ENCODE measurements at places on chromosomes 12 and 14. TPM values are rescaled to one million over a fixed set of nuclear protein-coding genes. Genes with fewer than 3 reads are reported as not detected.

GRCh38 chr12:1020389-1020788, 29.4 kb downstream of the ERC1 start:
- DNase-seq: no peak

DNA sequence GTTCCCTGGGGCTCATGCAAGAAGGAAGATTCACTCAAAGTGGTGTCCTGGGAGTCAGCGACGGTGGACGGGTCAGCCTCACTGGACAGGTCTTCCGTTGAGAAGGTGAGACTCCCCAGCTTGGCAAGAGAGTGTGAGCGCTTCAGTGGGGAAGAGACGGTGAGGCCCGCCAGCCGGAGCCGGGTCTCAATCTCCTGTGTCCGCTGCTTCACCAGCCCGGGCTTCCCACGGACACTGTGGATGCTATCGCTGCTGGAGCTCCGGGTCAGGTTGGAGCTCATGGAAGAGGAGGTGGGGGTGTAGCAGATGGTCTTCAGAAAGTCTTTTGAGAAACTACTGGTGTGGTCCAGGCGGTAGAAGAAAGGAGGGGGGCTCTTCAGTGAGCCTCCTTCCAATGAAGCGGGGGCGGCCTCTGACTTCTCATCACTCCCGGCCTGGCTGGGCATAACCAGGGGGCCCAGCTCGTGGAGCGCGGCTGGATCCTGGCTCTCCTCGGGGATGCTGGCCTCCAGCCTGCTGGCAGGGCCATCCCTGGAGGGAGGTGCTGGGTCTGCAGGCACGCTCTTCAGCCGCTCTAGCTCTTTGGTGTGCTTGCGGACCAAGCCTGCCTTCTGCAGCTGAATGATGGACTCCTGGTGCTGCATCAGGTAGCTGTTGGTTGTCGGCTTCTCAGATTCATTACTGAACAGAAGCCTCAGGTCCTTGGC, 56.9 kb upstream of the CORO1C start:
- no peak for DNase-seq

GRCh38 chr12:71124835-71125460, 32.9 kb downstream of the TSPAN8 start:
- no peak for DNase-seq

GRCh38 chr12:48750215-48750614, 33.7 kb upstream of the CCNT1 start:
- no peak for DNase-seq

GRCh38 chr12:60209933-60210332, 614.1 kb downstream of the SLC16A7 start:
- DNase-seq: no peak

- DNase-seq: no peak
These were observed 112.3 kb downstream of the TTC6 start for GRCh38 chr14:37707716-37708115.

DNA sequence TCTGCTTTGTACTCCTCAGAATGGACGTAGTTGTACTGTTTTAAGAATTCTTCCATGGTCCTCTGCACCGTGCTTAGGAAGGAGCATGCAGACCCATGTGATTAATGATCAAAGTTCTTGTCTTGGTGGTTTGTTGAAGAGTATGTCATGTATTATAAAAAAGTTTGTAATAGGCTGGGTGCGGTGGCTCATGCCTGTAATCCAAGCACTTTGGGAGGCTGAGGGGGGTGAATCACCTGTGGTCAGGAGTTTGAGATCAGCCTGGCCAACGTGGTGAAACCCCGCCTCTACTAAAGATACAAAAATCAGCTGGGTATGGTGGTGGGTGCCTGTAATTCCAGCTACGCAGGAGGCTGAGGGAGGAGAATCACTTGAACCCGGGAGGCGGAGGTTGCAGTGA, 61.8 kb upstream of the RTL1 start:
- no peak for DNase-seq

GRCh38 chr12:44507461-44507860, 368.7 kb downstream of the NELL2 start:
- DNase-seq: no peak

DNA sequence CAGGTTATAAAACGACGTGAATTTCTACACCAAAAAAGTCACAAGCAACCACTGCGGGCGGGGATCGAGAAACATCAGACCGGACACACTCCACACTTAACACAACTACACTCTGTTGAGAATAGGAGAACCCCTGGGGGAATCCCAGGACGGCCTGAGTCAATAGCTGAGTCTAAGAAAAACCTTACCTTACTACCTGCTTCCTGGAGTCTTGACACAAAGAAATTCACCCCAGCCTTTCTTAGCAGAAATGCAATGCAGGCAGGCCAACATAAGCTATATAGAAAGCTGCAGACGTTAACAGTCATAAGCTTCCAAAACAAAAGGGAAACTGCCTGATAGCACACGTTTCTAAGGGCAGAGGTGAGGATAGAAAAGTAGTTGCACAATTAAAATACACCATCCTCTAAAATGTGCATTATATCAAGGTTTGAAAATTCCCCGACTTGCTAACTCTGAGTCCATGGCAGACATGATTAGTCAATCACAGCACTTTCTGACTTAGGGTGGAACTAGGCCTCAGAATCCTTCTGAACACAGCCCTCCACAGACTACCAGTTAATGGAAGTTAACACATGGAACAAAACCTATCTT, 68.0 kb downstream of the CCDC88C start:
- DNase-seq: no peak

DNA sequence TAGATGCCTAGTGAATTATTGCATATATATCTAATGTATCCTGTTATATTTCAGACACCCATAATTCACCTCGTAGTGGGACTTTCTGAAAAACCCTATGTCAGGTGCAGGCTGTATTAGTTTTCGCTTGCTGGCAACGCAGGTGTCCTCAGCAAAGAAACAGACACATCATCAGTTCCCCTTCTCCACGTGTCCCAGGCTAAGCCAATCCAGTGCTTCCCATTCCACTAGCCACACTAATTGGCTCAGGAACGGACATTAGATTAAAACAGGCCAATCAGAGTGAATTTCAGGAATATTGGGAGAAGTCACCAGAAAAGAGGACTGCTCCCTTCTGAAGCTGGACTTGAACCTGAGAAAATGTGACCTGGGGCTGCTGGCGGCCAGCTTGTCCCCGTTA, 151.3 kb downstream of the PTPN11 start:
- no peak for DNase-seq

DNA sequence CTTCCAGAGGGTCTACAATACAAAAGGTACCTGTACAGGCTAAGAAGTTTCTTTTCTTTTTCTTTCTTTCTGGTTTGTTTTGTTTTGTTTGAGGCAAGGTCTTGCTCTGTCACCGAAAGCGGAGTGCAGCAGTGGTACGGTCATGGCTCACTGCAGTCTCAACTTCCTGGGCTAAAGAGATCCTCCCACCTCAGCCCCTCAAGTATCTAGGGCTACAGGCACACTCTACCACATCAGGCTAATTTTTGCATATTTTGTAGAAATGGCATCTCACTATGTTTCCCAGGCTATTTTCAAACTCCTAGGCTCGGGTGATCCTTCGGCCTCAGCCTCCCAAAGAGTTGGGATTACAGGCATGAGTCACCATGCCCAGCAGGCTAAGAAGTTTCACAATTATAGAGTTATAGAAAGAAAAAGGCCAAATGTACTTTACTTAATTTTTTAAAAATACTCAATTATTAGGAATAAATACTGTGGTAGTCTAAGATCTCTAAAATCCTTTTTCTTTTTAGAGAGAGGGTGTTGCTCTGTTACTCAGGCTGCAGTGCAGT, 3.0 kb upstream of the PIGH start:
- DNase-seq: no peak

GRCh38 chr14:32702562-32702961, 236.1 kb upstream of the NPAS3 start:
- no peak for DNase-seq

DNA sequence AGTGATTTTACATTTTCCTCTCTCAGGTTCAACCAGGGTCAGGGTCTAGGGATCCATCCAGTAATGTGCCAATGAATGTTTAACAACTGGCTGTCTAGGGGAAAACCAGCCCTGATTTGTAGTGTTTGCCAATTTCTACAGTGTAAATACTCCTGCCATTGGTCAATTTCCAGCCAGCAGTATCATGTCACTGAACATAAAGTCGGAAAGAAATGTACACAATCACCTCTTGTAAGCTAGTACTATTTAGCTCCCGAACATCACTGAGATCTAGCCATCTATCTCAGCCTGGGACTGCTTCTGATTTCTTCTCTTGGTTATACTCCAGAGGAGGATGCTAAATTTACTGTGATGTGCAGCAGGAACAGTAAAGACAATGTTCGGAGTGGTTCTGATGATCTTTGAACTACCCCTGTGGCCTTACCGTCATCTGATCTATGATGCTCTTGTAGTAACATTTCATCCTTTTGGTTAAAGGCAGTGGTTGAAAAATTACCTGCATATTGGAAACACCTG, 36.7 kb upstream of the EGLN3 start:
- DNase-seq: no peak

DNA sequence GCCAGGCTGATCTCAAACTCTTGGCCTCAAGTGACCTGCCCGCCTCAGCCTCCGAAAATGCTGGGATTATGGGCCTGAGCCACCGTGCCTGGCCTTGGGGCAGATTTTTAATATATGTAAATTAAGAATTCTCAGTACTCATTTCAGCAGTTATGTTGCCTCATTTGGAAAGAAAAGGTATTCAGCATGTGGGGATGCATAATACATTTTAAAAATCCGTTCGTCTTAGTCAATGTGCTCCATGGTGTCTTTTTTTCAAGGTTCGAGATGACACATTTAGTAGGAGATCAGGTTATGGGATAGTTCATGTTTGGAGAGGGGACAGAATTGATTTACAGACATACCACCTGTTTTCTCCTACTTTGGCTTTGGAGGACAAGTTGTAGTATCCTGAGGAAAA, 10.2 kb downstream of the SYNE2 start:
- no peak for DNase-seq

- DNase-seq: no peak
These were observed 23.0 kb downstream of the KCNJ8 start for GRCh38 chr12:21751517-21751916.

DNA sequence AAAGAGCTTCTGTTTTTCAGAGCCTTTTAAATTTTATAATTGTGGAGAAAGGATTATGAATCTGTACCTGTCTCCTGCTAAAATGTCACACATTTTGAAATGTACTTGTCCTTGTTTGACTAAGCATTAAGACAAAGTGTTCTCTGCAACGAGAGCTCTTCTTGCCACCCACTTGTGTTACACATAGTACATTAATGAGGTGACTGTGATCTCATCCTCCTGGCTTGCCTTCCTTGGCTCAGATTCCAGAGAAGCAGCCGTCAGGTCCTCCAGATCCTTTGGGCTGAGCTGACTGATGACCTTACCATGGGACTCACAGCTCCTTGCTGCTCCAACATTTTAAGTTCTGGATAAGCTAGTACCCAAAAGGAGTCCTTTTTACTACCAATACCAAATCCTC, 81.4 kb downstream of the BBS10 start:
- DNase-seq: no peak

- DNase-seq: no peak
These were observed 157.4 kb upstream of the ARID2 start for GRCh38 chr12:45572114-45572513.

GRCh38 chr14:104680806-104681688, 8.4 kb upstream of the INF2 start:
- no peak for DNase-seq

- DNase-seq: no peak
These were observed 60.5 kb downstream of the KCNMB4 start for GRCh38 chr12:70426620-70427019.

DNA sequence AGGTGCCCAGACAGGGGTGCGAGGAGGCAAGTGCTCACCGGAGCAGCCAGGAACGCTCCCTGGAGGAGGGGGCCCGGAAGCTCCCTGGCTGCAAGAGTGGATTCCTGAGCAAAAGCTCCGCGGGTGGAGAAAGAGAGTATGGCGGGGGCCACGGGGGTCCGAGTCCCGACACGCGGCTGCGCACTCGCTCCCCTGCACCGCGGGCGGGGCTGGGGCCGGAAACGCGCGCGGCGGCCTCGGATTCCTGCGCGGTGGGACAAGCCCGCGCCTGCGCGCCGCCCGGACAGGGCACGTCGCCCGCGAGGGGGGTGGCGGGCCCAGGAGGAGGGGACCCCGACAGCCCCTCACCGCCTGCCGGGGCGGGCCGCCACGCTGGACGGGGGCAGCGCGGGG, 27.8 kb upstream of the GPR132 start:
- DNase-seq: peak; percentile 84

DNA sequence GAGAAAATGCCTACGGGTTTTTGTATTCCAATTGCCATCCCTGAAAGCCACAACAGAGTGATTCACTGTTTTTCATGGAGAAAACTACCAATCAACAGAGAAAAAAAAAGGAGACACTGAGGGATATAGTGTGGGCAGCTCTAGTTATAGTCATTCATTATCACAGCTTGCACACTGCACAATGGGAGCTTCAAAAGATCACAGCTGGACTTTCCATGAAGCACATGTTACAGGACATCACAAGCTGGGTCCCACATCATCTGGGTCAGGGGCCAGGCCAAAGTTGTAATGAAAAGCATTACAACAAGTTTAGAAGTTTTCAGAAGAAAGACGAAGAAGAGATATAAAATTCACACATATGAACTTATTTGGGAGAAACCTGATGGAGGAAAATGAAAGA, 41.5 kb downstream of the RERG start:
- no peak for DNase-seq

- peak; percentile 43 for DNase-seq
These were observed 28.4 kb downstream of the DGLUCY start for GRCh38 chr14:91142214-91142668.

DNA sequence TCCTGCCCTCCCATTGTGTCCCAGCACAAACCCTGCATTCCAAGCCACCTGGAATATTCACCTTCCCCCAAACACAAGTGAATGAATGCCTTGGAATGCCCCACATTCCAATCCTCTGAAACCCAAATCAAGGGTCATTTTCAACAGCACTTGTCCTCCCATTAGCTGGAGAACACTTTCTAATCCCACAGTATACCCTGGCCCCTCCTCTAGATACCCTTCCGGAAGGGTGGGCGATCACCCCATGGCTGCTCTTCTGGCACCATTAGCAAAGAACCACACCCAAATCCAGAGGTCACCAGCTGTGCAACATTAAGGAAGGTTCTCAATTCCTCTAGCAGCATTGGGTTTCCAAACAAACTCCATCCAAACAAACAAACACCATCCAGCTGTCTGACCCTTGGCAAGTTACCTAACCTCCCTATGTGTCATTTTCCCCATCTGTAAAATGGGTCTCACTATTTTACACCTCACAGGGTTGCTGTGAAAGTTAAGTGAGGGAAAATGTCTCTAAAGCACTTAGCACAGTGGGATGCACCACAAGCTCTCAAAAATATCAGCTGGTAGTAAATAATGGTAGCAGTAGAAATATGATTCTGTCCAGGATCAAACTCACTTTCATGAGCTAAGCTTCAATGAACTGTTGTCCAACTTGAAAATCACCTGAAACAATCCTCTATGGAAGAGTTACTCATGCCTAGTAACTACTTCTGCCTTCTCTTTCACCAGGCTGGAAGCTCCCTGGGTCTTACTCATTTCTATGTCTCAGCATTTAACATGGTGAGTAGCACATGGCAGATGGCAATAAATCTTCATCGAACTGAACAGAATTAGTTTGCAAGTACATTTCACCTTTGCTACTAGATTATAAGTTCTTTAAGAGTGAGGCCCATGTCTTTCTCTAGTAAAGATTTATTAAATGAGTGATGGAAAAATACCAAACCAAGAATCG, 5.3 kb downstream of the NUAK1 start:
- DNase-seq: no peak

Gene IRAK3
- total RNA-seq: 0.53 TPM

Gene ATG101
- total RNA-seq: 25.2 TPM

Gene PMCH
- total RNA-seq: not detected

Gene GALC
- 24.7 TPM for total RNA-seq

Gene SERPINA10
- total RNA-seq: not detected

Gene CMKLR1
- 1.0 TPM for total RNA-seq

Gene UNC79
- not detected for total RNA-seq

Gene SLC7A7
- 0.89 TPM for total RNA-seq

Gene CLMN
- total RNA-seq: 4.3 TPM

Gene PLCZ1
- total RNA-seq: not detected

Gene TCL1A
- 0.75 TPM for total RNA-seq

Gene LTBP2
- 1.1 TPM for total RNA-seq
